Activated T-helper 1 cell treated with anti-CD3 and anti-CD28 coated beads, Interleukin-2, amount 50 U/mL, for 16 hours (primary cell): ENCODE measurements at places on chromosomes 12 and 14.

DNA sequence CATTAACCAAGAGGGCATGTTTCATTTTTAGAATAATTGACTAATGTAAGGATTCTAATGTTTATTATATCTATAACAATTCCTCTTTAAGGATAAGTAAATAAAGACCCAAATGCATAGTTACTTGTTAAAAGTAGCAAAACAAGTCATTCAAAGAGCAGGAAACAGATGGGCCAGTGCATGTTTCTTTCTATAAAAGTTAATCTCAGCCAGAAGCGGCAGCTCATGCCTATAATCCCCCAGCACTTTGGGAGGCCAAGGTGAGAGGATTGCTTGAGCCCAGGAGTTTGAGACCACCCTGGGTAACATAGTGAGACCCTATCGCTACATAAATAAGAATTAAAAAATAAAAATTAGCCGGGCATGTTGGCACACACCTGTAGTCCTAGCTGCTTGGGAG, 391.0 kb upstream of the RGS6 start:
- no peak for DNase-seq

DNA sequence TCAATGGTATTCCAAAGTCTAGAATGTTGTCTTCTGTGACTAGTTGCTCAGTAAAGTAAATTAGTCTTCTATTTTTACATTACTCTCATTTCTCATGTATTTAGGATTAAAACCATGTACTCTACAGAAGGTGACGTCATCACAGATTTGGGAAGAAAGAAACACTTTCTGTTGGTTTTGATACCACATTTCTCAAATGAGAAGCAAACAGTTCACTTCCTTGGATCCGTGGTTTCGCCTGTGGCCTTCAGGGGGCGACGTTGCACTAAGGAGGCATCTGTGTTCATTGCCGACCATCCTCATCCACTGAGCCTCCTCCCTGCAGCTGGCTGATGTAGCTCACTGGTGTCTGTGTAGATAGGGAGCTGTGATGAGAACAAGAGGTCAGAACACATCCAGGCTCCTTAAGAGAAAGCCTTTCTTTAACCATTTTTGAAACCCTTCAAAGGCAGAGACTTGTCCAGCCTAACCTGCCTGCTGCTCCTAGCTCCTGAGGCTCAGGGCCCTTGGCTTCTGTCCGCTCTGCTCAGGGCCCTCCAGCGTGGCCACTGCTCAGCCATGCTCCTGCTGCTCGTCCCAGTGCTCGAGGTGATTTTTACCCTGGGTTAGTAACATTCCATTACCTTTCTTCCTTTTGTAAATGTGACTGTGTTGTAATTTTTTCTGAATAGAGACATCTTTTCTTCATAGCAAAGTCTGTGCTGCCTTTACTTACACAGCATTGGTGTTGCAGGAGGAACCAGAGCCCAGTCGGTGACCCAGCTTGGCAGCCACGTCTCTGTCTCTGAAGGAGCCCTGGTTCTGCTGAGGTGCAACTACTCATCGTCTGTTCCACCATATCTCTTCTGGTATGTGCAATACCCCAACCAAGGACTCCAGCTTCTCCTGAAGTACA, 220.6 kb upstream of the OR4E1 start:
- peak; percentile 15 for DNase-seq

DNA sequence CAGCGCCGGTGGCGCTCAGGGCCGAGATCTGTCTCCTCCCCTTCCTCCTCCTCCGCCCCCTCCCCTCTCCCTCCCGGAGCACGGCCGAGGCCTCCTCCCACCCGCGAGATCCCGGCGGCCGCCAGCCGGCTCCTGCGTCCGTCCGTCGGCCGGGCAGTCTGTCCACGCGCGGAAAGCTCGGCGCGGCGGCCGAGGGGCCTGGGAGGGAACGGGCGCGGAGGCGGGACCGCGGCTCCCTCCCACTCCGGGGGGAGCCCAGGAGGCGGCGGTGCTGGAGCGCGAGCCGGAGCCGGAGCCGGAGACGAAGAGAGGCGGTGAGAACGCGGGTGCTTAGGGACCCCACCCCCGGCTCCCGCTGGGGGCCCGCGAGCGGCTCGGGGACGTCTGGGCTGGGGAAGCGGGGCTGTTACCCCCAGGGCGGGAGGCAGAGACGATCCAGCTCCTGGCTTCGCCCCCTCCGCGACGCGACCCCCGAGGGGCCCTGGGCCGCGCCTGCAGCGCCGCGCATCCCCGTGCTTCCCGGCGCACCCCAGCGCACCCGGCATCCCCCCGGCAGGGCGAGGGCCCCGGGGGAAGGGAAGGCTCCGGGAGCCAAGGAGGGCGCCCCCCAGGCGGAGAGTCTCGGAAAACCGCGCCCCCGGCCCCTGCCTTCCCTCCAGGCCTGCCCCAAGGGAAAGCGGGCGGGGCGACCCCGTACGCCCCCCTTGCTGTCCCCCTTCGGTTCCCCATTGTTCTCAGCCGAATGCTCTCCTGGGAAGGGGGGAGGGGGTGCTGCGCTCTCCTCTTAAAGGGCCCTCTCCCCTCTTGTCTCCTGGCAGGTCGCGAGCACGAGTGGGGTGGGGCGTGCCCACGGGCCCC, at the start of gene DTX1:
TSS of gene DTX1 (plus strand) at position 100 of the 858 bp plus-strand sequence. CDS start 1,463 bp downstream, outside the sequence.
- no peak for DNase-seq

DNA sequence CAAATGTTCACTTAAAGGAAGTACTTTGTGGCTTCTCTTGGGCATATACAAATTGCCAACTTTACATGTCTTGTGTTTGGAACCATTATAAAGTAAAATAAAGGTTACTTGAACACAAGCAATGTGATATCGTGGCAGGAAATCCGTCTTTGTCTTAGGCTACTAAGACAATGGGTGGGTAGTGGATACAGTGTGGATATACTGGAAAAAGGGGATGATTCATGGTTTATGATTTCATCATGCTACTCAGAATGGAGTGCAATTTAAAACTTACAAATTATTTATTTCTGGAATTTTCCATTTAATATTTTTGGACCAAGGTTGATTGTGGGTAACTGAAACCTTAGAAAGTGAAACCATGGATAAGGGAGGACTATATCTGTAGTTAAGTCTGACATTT, 48.4 kb downstream of the MYRFL start:
- no peak for DNase-seq

DNA sequence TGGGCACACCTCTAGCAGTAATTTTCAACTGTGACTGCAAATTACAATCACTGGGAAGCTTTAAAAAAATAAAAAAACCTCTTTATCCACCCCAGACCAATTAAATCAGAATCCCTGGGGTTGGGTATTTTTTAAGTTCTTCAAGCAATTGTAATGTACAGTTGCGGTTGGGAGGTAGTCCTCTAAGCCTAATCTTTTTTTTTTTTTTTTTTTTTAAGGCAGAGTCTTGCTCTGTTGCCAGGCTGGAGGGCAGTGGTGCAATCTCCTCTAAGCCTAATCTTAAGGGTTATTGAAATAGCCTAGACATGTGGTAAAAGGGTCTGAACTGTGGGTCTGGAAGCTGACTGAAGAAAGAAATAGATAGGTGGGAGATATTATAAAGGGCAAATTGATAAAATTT, 230.5 kb downstream of the AKAP6 start:
- no peak for DNase-seq

GRCh38 chr14:84929086-84929485, 600.9 kb upstream of the FLRT2 start:
- DNase-seq, result no peak

GRCh38 chr14:89810101-89810500, 144.4 kb downstream of the EFCAB11 start:
- no peak for DNase-seq

GRCh38 chr12:51025338-51025835, 797 bp downstream of the SLC11A2 start:
- no peak for DNase-seq

DNA sequence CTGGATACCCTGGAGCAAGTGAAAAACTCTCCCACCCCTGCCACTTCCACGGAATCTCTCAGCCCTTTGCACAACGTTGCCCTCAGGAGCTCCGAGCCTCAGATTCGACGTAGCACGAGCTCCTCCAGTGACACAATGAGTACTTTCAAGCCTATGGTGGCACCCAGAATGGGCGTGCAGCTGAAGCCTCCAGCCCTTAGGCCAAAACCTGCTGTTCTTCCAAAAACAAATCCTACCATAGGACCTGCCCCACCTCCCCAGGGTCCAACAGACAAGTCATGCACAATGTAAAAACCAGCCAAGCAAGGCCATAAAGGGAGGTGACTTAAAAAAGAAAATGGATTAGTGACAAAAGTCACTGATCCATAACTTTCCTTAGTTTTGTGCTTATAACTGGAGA, 79.7 kb downstream of the KICS2 start:
- no peak for DNase-seq

DNA sequence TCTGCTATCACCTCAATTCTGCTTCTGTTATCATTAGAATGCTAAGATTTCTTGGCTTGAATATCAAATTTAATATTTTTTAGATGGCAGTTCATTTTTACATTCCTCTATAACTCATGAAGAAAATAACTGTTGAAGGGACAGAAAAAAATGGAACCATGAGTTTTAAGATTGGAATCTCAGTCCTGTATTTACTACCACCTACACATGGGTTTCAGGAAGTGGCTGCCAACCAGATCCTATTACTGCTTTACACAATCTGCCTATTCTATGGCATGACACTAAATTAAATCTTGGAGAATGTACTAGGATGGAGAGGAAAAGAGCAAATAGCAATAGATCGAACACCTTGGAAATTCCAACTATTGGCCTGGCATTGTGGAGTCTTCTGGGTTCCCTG, 140.8 kb downstream of the DUSP6 start:
- no peak for DNase-seq

DNA sequence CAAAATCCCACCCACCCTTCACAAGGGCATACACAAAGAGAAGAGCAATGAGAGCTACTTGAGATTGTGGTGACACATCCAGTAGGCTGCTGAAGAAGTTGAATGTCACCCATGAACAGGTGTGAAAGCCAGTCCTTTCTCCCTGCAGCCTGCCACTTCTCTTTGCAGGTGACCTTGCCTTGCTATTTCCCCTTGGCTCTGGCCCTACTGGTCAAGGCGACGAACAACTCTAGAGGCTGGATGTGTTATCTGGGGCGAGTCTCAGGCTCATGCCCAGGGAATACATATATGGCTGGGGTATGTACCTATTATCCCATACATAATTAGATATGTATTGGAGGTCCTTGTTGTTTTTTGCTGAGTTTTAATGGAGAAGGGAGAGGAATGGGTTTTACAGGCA, 70.2 kb upstream of the EGLN3 start:
- DNase-seq, result no peak

DNA sequence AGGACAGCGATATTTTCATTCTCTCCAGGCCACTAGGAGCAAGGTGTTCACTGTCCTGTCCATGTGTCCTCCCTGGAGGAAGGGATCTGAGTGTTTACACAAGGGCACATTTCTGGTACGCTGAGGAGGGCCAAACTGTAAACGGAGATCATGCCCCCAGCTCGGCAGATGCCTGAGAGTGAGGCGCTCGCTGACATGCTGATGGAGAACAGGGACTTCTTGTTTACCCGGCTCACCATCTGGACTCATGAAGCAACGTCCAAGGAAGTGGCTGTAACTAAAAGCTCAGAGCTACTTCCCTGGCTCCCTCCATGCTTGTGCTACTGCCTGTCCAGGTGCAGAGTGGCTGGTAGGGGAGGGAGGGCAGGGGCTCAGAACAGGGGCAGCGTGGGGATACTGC, 43.4 kb upstream of the KCNA1 start:
- no peak for DNase-seq

GRCh38 chr12:94792693-94793092, 142.3 kb upstream of the TMCC3 start:
- no peak for DNase-seq

DNA sequence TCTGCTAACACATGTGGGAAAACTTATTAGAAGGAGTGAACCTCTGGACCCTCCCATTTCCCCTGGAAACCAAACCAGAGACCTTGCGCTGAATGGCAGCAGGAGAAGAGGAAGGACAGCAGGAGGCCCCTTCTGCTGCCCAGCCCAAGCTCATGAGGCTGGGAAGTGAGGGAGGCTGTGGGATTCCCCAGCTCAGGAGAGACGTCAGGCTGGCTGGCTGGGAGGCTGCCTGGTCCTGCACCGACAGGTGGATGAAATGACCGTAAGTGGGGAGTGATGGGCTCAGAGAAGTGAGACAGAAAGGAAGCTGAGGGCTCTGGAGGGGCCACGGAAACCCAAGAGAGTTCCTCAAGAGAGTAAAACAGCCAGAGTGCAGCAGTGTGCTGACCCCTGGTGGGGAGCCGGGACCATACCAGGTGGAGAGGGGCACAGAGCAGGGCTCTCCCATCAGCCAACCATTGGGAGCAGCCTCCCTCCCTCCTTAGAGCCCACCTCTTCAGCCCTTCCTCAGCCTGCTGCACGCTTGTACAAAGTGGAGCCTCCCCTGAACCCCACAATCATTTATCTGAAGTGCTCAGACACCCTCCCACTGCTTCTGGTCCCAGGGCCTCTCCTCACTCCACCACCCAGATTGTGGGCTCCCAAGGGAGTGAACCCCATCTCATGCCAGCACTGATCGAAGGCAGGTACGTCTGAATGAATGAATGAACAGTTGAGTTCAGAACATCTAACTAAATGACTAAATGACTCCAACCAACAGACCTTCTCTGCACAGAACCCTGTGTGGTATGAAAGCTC, 14.0 kb downstream of the TAMALIN start:
- peak; percentile 38 for DNase-seq

GRCh38 chr12:15689751-15690191, 99.4 kb downstream of the EPS8 start:
- no peak for DNase-seq

DNA sequence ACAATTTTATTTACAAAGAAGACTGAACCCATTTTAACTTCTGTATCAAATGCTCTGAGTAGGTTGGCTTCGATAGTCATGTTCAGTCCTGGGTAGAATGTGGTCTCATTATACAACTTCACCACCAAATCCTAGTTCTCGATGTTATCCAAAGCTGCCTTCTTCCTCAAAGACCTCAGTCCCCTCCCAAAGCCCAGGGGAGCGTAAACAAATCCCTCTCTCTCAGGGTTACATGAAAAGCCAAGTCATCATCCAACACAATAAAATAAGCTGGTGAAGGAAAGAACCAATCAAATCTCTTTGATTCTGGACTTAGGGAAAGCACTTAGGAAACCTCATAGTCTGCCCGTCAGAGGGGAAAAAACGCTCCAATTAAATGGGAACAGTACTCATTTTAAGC, 9.1 kb downstream of the PTCSC3 start:
- DNase-seq, result no peak

- DNase-seq, result no peak
Measured at GRCh38 chr14:90297876-90298629, 33.7 kb downstream of the NRDE2 start.

DNA sequence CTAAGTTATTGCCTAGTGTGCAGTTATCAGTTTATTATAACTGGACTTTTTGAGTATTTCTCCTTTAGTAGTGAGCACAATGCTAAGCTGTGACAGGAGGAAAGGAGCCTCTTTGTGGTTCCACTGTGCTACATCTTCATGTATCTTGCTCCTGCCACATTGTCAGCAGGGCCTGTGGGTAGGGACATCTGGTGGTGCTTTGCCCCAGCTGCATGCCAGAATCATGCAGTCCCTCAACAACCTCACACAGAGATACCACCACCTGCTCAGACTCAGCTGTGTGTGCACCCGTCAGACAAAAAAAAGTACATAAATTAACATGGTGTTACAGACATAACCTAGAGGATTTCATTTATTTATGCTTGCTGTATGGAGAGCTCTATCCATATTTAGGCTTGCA, 51.1 kb downstream of the MIS18BP1 start:
- DNase-seq, result no peak
